ENCODE measurements at places on chromosomes 2 and 18.

DNA sequence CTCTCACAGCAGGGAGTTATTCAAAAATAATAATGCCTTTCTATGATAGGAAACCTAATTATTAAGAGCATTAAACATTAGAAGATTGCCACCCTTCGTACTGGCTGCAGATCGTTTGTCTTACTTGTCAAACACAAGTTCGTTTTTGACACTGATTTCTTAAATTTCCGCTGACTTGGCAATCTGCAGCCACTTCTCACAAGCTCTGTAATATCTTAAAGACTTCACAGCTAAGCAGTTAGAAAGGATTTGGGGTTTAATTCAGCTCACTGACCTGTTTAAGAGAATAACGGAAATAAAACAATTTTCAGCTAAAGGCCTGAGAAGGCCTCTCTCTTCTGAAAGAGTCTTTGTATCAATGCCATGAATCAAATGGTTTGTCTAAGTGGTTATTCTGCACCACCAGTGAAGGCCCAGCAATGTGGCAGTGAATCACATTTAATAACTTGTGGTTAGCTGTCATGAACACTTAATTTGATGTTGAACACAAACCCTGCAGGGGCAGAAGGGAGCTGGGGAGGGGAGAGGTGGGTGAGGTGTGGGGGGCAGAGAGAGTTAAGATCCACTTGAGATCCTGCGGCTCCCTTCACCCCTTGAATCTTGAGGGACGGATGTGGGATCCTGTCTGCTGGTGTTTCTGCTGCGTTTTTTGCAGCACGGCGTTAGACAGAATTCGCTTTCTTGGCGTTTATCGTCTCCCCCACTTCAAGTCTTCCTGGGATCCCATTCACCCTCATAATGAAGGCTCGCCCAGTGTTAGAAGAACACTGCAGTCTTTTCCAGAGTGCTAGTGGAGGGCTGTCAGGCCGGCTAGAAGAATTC lies 145.4 kb upstream of the SATB2 start:
- no peaks in the 10 kb centered on the region for H3K36me3 ChIP-seq
- no peaks in the 10 kb centered on the region for H3K4me1 ChIP-seq
- H3K27ac ChIP-seq, result no peak overlapping the region
- H3K27me3 ChIP-seq, result no peaks in the 10 kb centered on the region
- no peak for DNase-seq

DNA sequence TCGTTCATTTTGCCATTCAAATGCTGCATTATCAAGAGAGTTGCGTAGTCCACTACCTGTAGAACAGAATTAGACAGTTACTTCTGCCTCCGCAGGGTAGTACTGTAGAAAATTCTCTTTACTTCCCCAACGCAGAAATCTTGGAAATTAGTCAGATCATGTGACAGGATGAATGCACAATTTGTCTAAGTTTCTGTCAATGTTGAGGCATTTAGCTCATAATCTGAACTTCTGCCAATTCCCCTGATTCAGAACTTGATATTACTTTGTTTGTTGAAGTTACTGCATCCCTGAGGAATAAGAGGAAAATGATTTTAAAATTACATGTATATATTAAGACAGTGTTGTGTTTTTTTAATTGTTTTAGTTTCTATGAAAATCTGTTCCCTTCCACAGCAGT lies 83.4 kb downstream of the TTC27 start:
- no peaks in the 10 kb centered on the region for H3K27me3 ChIP-seq
- H3K27ac ChIP-seq, result peak overlapping the region; percentile 20
- H3K36me3 ChIP-seq, result peaks cover 5% of the 10 kb centered on the region
- no peak overlapping the region for H3K4me3 ChIP-seq
- no peak for DNase-seq
- H3K4me1 ChIP-seq, result peaks cover 16% of the 10 kb centered on the region

GRCh38 chr2:177239932-177240630 lies 24.4 kb downstream of the NFE2L2 start:
- H3K27me3 ChIP-seq, result no peaks in the 10 kb centered on the region
- peaks cover 59% of the 10 kb centered on the region for H3K36me3 ChIP-seq
- H3K27ac ChIP-seq, result peak overlapping the region; percentile 94

DNA sequence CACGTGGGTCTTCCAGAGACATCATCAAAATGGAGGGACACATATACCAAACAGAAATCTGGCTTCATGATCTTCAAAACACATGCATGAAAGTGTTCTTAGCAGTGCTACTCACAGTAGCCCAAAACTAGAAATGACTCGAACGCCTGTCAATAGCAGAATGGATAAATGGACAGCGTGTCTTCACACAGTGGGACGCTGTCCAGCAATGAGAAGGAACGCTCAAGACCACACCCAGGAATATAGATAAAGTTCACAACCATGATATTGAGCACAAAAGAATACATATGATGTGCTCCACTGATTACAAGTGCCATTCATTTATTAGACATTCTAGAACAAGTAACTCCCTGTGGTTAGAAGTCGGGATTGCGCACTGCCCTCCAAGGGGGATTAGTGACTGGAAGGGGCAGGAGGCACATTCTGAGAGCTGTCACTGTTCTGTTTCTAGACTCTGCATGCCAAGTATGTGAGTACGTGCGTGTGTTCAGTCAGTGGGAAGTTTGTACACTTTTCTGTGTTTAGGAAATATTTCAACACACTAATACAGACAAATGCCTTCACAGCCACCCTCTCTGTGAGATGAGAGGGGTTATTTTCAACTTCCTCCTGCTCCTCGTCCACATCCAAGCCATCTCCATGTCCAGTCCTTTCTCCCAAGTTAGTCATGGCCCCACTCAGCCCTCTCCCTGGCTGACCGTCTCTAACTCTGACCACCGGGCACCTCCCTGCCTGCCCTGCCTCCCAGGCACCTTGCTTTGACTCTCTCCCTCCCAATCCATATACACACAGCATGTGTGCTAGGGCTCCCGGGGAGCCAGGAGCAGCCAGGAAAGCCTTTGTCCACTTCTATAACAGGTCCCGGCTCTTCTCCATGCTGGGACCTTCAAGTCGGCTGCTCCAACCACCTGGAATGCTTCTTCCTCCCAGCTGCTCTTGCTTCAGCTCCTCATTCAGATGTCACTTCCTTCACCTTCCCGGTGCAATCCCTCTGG lies 26.9 kb upstream of the TNS1 start:
- DNase-seq, result no peak
- no peaks in the 10 kb centered on the region for H3K36me3 ChIP-seq
- H3K27ac ChIP-seq, result no peak overlapping the region
- no peaks in the 10 kb centered on the region for H3K27me3 ChIP-seq
- peaks cover 18% of the 10 kb centered on the region for H3K4me1 ChIP-seq

DNA sequence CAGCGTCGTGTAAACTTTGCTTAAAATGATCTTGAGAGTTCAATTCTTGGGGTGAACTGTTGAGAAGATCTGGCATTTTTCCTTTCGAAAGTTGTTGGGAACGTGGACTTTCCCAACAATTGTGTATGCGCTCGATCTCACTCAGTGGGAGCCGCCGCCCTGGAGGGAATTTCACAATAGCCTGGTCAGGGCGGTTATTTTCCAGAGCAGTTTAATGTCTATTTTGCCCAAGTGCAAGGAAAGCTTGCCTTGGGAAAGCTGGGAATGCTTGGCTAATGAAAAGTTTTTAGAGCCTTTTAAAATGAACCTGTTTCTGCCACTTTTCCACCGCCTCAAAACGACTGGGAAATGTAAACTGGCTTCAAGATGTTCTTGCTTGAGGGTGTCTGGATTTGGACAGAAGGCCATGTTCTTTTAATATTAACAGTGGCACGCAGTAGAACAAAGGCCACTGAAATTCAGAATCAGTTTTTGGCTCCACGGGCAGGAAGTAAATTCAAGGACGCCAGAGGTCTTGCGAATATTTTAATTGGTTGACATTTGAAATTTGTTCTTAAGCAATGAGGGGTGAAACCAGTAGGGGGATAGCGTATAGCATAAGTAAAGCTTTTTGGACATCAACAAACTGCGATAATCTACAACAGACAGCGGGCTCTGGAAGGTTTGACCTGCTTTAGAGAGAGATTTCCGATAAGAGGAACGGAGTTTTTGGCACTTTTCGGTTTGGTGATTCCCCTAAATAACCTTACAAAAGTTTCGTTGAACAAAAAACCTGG lies 1.2 kb downstream of the CFLAR start:
- no peak for DNase-seq
- peak overlapping the region; percentile 54 for H3K4me3 ChIP-seq
- no peaks in the 10 kb centered on the region for H3K27me3 ChIP-seq
- no peaks in the 10 kb centered on the region for H3K36me3 ChIP-seq

- H3K4me1 ChIP-seq, result peaks cover 11% of the 10 kb centered on the region
- no peaks in the 10 kb centered on the region for H3K36me3 ChIP-seq
- DNase-seq, result no peak
- peak within 1 kb of the TSS; percentile 51 for H3K4me3 ChIP-seq
- H3K27me3 ChIP-seq, result no peaks in the 10 kb centered on the region
These were observed at the start of gene CYP27C1 for GRCh38 chr2:127220102-127220767. CYP27C1 (minus strand) TSS chr2:127220299; CDS start chr2:127220270, 29 bp downstream.

DNA sequence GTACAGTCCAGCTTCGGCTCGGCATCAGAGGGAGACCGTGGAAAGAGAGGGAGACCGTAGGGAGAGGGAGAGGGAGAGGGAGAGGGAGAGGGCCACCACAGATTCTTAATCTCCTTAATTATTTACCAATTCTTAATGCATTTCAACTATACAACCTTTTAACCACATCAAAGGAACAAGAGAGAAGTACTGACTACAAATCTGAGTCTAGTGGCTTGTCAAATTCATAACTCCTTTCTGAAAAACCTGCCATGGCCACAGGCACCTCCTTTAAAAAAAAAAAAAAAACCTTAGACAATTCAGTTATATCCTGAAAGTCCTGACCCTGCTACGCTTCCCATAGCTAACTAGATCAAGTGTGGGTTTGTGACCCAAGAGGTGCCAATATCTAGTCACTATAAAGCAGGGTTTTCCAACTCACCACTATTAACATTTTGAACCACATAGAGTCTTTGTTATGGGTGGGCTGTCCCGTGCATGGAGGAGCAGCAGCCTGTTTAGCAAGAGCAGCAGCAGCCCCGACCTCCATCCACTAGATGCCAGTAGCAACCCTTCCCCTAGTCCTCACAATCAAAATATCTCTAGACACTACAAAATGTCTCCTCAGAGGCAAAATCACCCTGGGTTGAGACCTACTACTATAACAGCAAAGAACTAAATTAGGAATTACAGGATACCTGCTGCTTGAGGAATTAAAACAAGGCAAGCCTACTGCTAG lies 6.8 kb downstream of the ESCO1 start:
- no peak overlapping the region for H3K27ac ChIP-seq
- peaks cover 14% of the 10 kb centered on the region for H3K4me1 ChIP-seq
- H3K36me3 ChIP-seq, result peaks cover 4% of the 10 kb centered on the region
- no peak overlapping the region for H3K4me3 ChIP-seq
- no peaks in the 10 kb centered on the region for H3K27me3 ChIP-seq
- DNase-seq, result no peak

DNA sequence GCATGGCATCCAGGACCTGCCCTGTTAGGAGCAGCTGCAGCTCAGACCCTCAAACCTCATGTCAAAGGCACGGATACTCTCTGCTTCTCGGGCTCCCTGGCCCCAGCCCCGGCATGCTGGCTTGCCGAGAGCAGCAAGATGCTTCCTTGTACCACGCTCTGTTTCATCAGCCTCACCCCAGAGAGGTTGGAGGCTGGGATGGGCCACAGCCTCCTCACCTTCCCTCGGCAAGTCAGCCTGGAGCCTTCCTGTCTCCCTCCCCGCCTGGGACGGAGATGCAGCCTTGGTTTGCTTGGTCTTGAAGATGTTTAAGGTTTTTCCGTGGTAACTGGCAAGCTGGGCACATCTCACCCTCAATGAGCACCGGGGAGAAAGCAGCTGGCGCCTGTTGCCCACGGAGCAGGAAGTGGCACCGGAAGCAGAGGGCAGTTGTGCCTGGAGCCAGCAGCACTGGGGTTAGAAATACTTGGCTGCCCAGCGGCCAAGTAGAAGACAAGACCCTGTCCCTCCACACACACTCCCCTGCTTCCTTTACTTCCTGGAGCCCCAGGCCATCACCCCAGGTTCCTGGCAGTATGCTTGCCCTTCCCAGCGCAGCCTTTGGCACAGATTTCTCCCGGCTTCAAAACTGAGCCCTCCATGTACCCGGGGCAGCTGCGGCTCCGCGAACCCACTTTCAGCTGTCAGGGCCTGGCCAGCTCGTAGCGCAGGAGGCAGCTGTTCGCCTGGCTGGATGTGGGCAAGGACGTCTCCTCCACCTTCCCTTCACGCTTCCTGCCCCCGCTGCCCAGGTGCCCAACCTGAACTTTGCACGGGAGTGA lies 17.4 kb downstream of the FBLN7 start:
- no peak overlapping the region for H3K27ac ChIP-seq
- DNase-seq, result no peak
- H3K4me1 ChIP-seq, result no peaks in the 10 kb centered on the region
- H3K27me3 ChIP-seq, result no peaks in the 10 kb centered on the region
- H3K4me3 ChIP-seq, result no peak overlapping the region
- H3K36me3 ChIP-seq, result no peaks in the 10 kb centered on the region

DNA sequence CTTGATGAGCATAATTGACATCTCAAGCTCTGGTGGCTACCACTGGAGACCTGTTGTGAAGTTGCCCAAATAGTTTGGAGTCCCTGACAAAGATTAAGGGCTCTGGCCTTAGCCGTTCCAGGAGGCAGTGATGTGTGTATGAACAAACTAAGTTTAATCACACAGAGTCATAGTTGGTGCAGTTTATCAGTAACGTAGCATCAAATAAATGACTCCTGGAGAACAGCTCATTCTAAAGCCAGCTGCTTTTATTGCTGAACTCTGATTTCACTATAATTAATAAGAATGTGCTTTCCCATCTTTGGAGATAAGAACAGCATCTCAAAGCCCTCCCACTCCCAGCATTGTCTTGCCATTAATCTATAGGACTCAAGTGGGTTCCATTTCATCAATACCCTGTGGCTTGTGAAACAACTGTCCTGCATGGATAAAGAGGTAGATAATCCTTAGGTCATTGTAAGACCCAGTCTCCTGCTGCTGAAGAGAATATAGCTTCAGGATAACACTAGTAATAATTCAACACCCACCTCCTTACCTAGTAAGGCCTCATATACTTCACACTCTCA lies 211.4 kb upstream of the THUMPD2 start:
- peaks cover 5% of the 10 kb centered on the region for H3K4me1 ChIP-seq
- H3K4me3 ChIP-seq, result no peak overlapping the region
- H3K27me3 ChIP-seq, result no peaks in the 10 kb centered on the region

GRCh38 chr2:200172521-200172920 lies 134.0 kb upstream of the SPATS2L start:
- no peaks in the 10 kb centered on the region for H3K4me1 ChIP-seq
- no peak for DNase-seq
- H3K27ac ChIP-seq, result no peak overlapping the region
- H3K4me3 ChIP-seq, result no peak overlapping the region

- no peak for DNase-seq
- H3K27me3 ChIP-seq, result no peaks in the 10 kb centered on the region
- H3K4me3 ChIP-seq, result no peak overlapping the region
- H3K4me1 ChIP-seq, result peaks cover 2% of the 10 kb centered on the region
These were observed 492.7 kb downstream of the IRS1 start for GRCh38 chr2:226306969-226307368.

- H3K27me3 ChIP-seq, result no peaks in the 10 kb centered on the region
- no peak for DNase-seq
- no peak overlapping the region for H3K4me3 ChIP-seq
- H3K27ac ChIP-seq, result peak overlapping the region; percentile 71
- H3K4me1 ChIP-seq, result peaks cover 42% of the 10 kb centered on the region
These were observed 18.1 kb downstream of the PPP4R1 start for GRCh38 chr18:9596226-9596625.
